NCI-H510A treated with DMSO at 0.1 percent for 48 hours (cell line): ENCODE measurements at places on chromosomes 5 and 9.

DNA sequence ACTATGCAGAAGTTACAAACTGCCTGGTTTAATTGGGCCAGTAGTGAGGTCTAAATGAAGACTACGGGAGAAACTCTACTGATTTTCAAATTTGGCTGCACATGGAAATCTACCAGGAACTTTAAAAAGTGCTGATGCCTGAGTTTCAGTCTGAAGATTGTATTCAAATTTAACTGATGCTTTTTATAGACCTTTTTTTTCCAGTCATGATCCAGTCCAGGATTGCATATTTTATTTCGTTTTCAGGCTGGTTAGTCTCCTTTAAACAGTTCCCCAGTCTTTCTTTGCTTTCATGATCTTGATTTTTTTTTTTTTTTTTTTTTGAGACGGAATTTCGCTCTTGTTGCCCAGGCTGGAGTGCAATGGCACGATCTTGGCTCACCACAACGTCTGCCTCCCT lies 23.7 kb upstream of the SPZ1 start:
- no peak for DNase-seq

- DNase-seq, result no peak
Measured at GRCh38 chr5:58505971-58506640, 14.9 kb downstream of the GAPT start.

DNA sequence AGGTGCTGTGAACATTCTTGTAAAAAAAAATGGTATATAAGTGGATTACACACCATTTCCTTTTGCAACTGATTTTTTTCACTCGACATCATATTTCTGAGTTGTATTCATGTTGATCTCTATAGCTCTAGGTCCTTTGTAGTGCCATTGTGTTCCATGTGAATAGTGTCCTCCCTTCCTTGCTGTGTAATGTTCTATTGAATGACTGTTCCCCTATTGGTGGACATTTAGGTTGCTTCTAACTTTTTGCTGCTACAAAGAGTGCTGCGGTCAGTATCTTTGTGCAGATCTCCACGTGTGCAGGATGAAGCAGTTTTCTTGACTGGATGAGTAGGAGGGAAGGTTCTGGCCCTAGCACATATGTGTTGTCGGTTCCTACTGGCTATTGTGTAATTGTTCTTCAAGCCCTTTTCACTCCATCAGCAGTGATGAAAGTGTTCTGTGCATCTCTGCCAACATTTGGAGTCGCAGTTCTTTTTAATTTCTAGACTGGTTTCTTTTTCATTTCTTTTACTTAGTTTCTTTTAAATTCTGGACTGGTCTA lies 20.2 kb downstream of the DAB2IP start:
- no peak for DNase-seq

DNA sequence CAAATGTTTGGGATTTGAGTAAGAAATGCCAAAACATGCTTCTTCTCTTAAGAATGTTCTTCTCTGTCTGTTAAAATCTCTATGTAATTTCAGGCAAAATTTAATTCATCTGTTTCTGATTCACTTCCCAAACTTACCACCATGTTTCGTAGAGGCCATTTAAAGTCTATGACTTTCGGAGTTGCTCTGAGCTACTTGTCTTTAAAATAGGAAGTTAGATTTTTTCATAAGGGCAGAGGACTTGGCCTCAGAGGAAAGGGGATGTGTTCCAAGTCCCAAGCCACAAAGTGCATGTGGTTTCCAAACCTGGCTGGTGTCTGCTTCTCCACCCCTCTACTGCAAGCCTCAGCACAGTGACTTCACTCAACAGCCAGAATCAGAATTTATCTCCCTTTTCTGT lies 111.3 kb upstream of the ADRA1B start:
- no peak for DNase-seq

DNA sequence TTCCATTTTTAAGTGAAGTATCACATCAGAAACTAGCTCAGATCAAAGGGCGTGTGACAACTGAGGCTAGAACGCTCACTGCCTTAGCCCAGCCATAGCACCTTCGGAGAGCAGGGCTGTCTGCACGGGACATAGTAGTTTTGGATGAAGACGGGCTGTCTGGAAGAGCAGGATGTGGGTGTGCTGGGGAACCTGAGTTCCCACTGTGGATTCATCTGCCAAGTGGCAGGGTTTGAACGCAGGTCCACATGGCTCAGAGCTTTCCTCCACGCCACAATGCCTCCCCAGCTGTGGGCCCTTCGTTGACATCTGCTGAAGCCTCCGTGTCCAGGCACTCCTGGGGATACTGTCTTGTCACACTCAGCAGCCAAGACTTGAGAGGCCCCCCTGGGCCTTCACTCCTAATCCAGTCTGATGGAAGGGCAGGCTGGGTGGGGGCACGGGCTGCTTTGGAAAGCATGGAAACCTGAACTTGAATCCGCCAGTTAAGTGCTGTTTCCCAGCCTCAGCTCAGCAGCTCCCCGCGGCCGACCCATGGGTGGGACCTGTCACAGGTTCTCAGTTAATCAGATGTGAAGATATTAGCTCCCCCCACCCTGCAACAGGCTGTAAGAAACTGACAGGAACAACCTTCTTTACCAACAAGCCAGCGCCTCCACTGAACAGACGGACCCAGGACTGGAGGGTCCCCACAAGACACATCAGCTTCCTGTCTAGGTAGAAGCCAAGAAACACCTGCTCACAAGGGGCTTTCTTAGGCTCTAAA lies 228.1 kb downstream of the FANCC start:
- no peak for DNase-seq

DNA sequence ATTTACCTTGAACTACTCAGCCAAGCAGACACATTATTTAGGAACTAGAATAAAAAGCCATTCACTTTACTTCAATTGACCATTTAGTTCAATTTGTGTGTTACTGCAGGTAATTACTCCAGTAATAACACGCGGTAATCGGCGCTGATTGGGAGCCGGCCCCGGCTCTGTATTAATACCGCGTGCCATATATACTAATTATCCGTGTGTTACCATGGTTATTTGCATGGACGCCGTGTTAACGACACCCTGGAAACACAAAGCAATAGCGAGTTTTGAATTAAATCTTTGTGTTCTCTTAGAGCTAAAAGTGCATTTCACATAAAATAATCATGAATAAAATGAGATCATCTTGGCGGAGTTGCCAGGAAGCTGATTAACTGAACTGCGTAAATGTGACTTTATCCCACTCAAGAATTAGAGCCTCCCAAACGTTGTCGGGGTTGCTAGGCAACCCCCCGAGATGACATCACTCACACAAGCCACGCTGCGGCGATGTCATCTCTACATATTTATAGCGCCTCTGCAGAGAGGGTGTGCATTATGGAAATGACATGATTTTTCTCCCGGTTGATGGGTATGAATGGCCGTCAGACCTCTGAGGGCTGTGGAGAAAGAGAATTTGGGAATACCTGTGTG lies 41.4 kb upstream of the RNU6ATAC start:
- no peak for DNase-seq

DNA sequence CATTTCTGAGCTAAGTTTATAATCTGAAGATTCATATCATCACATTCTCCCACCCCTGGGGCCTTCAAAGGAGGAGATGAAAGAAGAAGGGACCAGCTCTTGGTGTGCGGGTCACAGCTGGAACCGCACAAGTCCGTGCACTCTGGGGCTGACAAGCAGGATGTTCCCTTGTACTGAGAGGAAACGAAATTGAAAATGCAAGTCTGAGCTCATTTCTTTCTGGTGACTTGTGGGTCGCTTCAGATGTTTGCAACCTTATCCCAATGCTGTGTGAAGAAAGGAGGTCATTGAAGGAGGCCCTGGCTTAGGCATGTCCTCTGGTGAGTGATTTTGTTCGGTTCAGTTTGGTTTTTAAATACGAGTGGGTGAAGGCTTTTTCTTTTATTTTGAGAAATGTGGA lies 59.6 kb downstream of the C9orf152 start:
- no peak for DNase-seq

DNA sequence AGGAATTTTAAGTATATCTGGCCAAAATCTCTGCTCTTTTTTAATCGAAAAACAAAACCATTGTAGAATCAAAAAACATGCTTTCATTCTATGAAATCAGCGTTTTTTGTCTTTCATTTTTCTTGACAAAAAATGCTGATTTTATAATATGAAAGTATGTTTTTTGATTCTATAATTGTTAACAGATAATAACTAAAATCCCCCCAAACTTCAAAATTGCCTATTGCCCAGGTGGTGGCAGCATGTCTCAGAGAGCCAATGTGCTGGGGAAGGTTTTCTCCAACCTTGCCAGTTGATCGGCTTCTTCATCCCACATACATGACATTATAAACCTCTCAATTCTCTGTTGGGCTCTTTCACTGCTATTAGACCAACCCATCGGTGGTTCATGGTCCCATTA lies 5.1 kb upstream of the SMIM15 start:
- DNase-seq, result no peak

DNA sequence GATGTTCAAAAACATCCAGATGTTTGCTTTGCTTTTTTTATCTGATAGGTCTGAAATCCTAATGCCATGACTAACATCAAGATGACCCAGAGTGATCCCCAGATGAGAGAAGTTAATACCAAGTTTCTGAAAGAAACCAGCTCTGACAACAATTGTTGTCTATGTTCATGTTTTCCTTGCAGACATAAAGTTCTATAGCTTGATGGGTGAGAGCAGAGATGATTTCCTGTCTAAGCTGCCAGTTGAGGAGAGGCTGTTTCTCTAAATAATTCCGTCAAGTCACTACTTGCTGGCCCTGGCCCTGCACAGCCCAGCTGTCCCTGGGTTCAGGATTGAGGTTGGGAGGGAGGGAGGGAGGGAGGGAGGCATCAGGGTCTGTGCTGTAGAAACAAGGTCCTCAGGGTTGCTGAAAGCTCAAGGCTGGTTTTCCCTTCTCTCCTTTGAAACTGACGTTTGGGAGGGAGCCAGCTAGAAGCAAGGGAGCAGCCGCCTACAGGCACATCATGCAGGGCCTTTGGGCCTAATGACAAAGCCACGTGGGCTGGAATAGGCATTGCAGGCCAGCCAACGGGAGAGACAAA lies 3.9 kb downstream of the SPARC start:
- DNase-seq, result no peak

- no peak for DNase-seq
Measured at GRCh38 chr9:87862536-87863268, 20.0 kb upstream of the SPATA31E1 start.

- no peak for DNase-seq
Measured at GRCh38 chr9:115157245-115157674, 39.3 kb upstream of the TNC start.

DNA sequence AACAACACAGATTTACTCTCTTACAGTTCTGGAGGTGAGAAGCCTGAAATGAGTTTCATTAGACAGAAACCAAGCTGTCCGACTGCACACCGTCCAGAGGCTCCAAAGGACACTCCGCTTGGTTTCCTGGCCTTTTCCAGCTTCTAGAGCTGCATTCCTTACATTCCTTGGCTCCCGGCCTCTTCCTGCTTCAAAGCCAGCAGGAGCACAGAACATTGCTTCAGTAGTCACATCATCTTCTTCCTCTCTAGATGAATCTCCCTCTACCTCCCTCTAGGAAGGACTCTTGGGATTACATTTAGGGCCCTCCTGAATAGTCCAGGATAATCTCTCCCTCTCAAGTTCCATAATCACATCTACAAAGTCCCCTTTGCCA lies 213.3 kb downstream of the CDK5RAP2 start:
- no peak for DNase-seq

DNA sequence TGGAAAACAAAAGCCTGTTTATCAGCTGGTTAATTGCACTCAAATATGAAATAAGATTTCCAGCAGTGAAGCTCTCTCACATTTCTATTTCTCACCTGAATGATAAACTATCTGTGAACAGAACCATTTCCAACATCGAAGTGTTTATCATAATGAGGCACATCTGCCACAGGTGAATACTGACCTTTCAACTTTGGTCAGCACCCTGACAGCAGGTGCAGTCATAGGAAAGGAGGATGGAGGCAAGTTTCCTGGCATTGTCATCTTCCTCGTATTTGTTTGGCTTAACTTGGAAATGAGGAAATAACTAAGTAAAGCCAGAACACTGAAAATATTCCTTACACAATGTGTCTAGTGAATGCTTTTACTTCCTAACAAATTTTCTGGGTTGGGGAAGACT lies 716.4 kb downstream of the NR2F1-AS1 start:
- no peak for DNase-seq

- DNase-seq, result no peak
Measured at GRCh38 chr5:140509898-140510297, 37.6 kb upstream of the EIF4EBP3 start.

- DNase-seq, result no peak
Measured at GRCh38 chr5:7317751-7318150, 78.2 kb upstream of the ADCY2 start.

- DNase-seq, result peak; percentile 74
Measured at GRCh38 chr5:71586052-71586940, 844 bp upstream of the MCCC2 start.

GRCh38 chr5:38191693-38192092 lies 66.7 kb upstream of the EGFLAM start:
- no peak for DNase-seq
